ENCODE measurements at places on chromosomes 2 and 18.

DNA sequence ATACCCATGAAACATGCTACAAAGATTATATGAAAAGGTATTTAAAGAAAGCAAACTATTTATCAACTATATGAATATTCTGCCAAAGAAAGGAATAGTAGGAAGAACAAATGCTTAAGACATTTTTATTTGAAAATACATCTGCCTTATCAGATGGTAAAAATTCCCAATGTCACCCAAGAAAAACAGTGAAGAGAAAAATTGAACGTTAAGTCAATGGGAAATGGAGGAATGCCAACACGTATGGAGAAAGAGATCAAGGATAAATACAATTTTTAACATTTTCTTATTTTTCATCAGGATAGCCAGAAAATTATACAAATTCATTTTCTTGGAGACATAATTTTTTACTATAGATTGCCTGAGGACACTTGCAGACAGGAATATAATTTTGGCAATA lies 394.2 kb downstream of the ZEB2 start:
- no peak for DNase-seq

GRCh38 chr18:10072671-10073175 lies 158.9 kb downstream of the VAPA start:
- no peak for DNase-seq

DNA sequence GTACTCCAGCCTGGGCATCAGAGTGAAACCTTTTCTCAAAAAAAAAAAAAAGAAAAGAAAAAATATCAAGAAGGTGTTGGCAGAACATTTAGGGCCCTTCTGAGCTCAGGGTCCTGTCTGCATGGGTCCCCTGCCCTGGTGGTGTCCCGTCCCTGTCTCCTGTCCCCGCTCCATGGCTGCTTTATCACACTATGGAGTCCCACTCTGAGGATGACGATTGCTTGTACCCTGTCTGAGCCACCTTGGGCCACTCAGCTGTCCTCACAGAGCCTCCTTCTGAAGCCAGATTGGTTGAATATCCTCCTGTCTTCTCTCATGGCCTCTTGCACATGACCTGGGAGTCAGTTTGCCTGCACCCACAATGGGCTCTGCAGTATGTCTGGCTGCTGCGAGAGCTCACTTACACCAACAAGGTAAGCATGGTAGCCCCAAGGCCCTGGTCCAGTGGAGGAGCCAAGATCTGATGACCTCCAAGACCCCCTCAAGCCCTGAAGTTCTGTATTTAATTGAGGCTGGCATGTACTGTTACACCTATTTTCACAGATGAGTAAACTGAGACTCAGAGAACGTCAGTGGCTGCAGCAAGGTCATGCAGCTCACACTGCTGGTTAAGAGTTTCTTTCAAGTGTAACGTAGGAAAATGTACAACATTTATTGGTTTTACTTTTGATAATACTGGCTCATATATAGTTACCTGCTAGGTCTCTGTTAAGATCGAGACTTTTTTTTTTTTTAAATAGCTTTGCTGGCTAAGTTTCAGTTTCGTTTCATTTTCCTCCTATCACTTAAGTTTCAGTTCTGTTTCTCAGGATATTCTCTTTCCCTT lies 16.9 kb upstream of the ZCCHC2 start:
- no peak for DNase-seq

DNA sequence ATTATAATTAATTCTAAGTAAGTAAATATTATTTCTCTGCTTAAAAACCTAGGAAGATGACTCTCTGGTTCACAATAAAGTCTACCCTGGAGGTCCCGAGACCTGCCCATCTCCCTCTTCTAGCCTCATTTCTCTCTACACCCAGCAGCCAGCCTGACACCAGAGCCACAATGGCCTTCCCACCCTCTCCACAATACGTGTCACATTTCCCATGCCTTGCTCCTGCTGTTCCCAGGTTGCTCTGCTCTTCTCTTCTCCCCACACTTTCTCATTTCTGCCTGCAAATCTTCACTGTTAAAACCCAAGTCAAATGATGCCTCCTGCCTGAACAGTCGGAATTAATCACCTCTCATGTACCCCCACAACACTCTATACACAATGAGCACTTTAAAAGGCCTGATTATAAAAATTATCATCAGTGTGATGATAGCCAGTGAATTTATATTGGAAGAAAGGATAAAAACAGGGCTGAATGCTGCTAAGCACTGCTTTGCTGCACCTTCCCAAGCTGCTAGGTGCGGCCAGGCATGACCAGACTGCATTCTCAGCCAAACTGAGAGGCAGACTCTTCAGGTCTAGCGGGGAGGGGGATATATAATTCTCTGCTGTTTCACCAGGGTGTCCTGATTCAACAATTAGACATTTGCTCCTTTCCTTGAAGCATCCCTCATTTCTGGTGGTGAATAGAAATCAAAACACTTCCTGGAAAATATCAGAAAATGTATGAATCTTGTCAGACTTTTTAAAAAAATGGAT lies 160.6 kb downstream of the DTNA start:
- DNase-seq: peak; percentile 15

DNA sequence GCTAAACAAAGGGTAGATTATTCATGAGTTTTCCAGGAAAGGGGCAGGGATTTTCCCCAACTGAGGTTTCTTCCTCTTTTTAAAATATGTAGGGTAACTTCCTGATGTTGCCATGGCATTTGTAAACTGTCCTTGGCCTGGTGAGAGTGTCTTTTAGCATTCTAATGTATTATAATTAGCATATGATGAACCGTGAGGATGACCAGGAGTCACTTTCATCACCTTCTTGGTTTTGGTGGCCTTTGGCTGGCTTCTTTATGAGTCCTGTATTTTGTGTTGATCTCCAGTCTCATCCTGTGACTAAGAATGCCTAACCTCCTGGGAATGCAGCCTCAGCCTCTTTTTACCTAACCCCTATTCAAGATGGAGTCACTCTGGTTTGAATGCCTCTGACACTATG lies 391.0 kb upstream of the LINC00305 start:
- no peak for DNase-seq

DNA sequence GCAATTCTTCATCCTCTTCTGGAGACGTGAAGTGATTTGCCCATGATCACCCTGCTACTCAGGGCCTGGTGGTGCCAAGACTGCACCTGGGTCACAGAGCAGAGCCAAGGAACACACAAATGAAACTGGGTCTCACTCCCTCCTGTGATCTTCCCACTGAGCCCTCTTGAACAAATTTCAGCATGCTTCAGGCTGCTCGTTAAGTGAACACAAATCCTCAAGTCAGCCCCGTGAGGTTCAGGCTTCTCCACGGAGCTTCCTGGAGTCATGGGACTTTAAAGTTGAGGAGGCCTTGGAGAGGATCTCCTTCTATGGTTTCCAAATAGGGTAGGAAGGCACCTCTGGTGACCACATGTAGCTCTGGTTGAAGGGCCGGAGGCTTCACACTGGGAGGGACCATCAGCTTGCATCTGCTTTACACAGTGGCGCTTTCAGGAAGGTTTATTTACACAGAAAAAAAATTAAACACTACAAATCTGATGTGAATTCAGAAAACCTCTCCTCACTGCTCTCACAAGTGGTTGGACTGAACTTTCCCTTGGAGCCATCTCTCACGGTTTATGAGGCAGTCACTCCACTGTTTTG lies 255.4 kb downstream of the LOXHD1 start:
- DNase-seq: no peak

DNA sequence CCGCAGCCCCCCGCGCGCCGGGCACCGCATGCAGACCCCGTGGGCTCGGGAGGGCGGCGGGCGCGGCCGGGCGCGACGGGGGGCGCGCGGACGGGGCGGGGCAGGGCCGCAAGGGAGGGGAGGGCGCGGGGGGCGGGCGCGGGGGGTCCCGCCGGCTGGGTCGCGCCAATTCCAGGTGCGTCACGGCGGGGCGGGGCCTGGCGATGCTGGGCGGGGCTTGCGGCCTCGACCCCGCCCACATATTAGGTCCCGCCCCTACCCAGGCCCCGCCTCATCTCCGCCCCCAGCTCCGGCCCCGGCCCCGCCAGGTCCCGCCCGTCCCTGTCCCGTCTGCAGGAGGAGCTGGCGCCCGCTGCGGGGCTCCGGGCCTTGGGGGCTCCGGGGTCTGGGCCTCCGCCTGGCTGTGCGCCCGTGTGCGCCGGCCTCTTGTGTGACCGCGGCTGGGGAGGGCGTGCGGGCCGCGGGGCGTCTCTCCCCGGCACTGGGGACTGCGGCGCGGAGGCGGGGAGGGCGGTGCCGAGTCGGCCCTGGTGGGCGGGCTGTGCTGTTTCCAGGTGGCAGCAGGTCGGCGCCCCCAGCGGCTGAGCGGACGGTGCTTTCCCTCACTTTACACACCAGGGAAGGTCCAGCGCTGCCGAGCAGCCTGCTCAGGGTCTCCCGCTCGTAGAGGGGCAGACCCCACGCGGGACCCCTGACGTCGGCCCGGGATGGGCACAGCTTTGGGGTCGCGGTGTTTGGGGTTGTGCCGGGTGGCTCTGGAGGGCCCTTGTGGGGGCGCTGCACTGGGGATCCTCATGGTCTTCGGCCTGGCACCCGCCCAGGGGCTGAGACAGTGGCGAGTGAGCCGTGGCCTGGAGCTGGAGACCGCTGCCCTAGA lies 554 bp downstream of the ING5 start:
- DNase-seq: peak; percentile 98

- peak; percentile 19 for DNase-seq
Observed at GRCh38 chr2:190930411-190930810, 49.8 kb downstream of the GLS start.

GRCh38 chr2:38076152-38076709 lies 280 bp upstream of the CYP1B1 start:
- DNase-seq: peak; percentile 94

DNA sequence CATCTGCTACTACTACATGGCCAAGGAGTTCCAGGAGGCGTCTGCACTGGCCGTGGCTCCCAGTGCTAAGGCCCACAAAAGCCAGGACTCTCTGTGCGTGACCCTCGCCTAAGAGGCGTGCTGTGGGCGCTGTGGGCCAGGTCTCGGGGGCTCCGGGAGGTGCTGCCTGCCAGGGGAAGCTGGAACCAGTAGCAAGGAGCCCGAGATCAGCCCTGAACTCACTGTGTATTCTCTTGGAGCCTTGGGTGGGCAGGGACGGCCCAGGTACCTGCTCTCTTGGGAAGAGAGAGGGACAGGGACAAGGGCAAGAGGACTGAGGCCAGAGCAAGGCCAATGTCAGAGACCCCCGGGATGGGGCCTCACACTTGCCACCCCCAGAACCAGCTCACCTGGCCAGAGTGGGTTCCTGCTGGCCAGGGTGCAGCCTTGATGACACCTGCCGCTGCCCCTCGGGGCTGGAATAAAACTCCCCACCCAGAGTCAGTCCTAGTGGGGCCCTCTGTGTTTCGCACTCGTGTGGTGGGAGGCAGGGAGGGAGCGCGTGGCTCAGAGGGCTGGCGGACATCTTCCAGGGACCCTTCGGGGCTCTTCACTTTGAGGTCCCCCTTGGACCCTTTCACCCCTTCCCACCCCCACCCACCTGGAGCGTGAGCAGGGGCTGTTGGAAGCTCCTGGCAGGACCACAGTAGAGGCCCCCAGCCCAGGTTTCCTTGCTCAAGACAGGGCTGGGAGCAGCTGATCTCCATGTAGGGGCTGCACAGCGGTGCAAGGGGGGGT lies 5.7 kb downstream of the GPR35 start:
- no peak for DNase-seq

GRCh38 chr2:145066856-145067548 lies 547.1 kb upstream of the ZEB2 start:
- DNase-seq: no peak

DNA sequence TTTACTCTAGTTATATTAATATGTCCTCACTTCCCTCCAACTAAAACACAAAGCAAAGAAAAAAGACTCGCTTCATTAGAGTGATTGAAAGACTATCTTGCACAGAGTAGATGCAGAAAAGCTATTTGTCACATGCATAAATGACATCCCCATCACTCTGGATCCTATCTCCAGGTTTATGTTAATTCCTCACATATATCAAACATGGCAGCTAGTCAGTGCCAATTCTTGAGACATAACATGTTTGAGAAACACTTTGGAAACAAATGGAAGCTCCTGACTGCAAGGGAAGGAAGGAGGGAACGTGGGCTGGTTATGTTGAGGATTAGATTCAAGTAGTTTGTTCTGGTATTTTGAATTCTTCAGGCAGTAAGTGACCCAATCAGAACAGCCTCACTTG lies 89.8 kb upstream of the BCL2L11 start:
- no peak for DNase-seq

- no peak for DNase-seq
Observed at GRCh38 chr2:197500503-197501131, 438 bp downstream of the HSPE1 start.

GRCh38 chr18:28116461-28116860 lies 60.5 kb downstream of the CDH2 start:
- DNase-seq: no peak

GRCh38 chr2:238493880-238494572 lies 67.3 kb downstream of the ASB1 start:
- no peak for DNase-seq

DNA sequence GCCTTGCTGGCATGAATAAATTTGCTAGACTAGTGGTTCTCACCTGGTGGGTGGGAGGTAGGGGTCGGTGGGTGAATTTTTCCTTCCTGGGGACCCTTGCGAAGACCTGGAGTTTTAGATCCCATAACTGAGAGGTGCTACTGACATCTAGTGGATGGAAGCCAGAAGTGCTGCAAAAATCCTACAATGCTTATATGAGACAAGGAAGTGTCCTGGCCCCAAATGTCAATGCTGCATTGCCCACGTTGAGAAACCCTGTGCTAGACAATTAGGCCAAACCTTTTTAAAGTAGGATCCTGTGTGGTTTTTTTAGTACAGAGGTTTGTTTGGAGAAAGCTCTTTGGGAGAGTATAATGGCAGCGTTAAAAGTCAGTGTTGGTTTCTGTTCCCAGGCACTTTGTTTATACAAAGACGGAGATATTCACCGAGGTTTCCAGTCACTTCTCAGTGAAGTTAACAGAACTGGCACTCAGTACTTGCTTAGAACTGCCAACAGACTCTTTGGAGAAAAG lies 9.6 kb downstream of the SERPINB8 start:
- peak; percentile 61 for DNase-seq

GRCh38 chr2:239331560-239331959 lies 69.3 kb downstream of the HDAC4 start:
- no peak for DNase-seq

GRCh38 chr2:137333386-137334165 lies 568.2 kb downstream of the THSD7B start:
- DNase-seq: no peak

DNA sequence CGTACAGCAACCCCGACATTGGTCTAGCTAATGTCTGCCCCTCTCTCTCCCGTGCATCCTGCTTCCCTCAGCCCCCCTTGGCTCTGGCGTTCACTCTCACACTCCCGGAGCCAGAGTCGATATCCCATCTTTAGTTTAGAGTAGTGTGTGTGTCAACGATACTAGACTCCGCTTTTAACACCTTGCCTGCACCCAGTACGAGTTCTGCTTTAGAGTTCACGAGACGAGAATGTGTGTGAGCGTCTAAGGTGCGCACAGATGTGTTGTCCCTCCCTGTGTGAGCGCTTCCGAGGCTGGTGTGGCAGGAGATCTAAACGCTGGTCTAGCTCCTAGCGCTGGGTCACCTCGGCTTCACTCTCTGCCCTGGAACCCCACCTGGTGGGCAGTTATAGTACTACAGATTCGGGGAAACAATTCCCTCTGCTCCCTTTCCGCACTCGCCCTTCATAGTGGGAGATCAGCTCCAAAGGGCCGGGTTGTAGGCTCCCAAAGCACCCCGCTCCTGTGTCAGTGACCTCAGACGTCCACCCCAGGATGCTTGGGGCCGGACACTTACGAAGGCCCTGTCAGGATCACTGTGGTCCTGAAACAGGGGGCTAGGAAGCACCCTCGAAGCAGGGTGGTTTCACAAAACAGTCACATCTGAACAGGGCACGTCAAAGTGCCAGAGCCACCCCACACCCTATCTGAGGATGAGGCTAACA lies 2.6 kb upstream of the CYP26B1 start:
- DNase-seq: peak; percentile 82

Data from right kidney (tissue), 9 donors.